Activated T-helper 2 cell treated with anti-CD3 and anti-CD28 coated beads, Interferon-gamma antibody, Interleukin-2, Interleukin-4, amounts not matched to agents 10 μg/mL and 5 μg/mL and 100 μg/mL, durations not matched to agents 14 hours and 24 hours and 36 hours (primary cell): ENCODE measurements at places on chromosomes 6 and 20. TPM values are rescaled to one million over a fixed set of nuclear protein-coding genes. Genes with fewer than 3 reads are reported as not detected.

The GUCA1A gene
- 0.16 and 0.18 TPM in 2 replicates for total RNA-seq

DNA sequence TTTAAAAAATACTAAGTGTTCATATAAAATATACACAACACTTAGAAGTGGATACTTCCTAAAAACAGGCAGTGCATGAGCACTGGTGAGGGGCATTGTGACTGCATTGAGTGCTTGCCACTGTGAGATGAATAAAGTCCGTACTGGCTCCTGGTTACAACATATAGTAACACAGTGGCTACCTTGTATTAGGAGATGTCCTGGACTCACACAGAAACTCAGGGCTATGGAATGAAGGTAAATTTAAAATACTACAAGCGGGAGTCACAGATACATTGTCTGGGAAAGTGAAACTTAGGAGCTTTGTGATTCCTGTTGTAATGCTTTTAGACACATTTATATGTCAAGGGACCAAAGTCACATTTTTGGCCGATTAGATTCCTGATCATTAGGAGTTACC, 36.5 kb upstream of the HLA-G start:
- H3K4me1 ChIP-seq: peaks cover 10% of the 10 kb centered on the region
- no peaks in the 10 kb centered on the region for H3K36me3 ChIP-seq
- no peak overlapping the region for H3K27ac ChIP-seq
- DNase-seq: no peak
- H3K4me3 ChIP-seq: peak overlapping the region; percentile 40

DNA sequence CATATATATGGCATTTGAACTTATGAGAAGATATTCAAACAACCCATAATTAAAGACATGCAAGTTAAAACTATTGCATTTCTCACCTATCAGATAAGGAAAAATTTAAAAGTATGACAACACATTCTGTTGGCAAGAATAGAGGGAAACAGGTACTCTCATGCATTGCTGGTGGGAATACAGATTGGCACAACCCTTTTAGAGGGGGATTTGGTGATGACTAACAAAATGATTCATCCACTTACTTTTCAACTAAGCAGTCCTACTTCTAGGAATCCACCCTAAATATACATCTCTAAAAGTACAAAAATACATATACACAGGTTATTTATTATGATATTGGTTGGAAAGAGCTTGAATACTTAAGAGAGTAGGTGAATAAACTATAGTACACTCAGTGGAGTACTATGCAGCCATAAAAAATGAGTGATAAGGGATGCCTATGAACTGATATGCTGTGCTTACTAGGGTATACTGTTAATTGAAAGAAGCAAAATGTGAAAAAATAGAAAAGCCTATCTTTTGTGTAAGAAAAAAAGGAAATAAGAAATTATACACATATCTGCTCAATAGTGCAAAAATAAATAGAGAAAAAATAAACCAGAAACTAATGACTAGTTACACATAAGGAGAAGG, 42.2 kb downstream of the ADAT2 start:
- H3K27me3 ChIP-seq: no peaks in the 10 kb centered on the region
- H3K4me1 ChIP-seq: no peaks in the 10 kb centered on the region
- no peak overlapping the region for H3K4me3 ChIP-seq
- H3K27ac ChIP-seq: no peak overlapping the region
- no peak for DNase-seq

DNA sequence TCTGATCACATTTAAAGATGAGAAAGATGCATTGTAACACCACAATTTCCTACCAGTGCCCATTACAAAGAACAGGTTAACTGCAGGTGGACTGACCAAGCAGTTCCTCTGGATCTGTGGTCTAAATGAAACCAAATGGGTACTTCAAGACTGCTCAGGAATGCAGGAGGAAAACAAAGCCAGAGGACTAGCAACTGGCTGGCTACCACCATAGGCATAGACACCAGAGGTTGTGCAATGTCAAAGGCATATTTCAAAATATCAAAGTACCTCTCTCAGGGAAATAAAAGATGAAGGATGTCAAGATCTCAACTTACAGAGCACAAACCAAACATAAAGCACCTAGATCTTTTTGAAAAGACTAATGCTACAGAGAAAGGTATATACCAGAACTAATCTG, 65.5 kb downstream of the GMDS start:
- H3K4me1 ChIP-seq: peaks cover 5% of the 10 kb centered on the region
- H3K36me3 ChIP-seq: peaks cover 5% of the 10 kb centered on the region
- DNase-seq: no peak
- peaks cover 14% of the 10 kb centered on the region for H3K27me3 ChIP-seq
- no peak overlapping the region for H3K4me3 ChIP-seq

DNA sequence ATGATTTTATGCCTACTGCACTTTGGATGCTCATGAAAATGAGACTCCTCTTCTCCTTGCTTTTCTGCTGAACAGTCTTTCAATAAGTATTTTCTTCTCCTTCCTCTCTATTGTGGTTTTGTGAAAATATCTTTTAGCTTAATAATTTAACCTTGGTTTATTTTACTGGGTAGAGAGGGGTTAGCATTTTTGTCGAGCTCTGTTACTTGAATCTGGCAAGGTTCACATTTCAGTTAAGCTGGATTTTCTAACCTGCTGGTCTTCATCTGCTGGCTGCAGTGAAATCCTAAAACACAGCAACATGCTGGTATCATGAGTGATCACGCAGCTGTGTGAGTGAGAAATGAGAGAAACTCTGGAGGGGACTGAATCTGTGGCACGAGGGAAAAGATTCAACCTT, 222.7 kb upstream of the NOX3 start:
- no peak for DNase-seq
- no peaks in the 10 kb centered on the region for H3K36me3 ChIP-seq
- no peak overlapping the region for H3K27ac ChIP-seq
- H3K4me1 ChIP-seq: no peaks in the 10 kb centered on the region
- H3K27me3 ChIP-seq: no peaks in the 10 kb centered on the region
- no peak overlapping the region for H3K4me3 ChIP-seq

DNA sequence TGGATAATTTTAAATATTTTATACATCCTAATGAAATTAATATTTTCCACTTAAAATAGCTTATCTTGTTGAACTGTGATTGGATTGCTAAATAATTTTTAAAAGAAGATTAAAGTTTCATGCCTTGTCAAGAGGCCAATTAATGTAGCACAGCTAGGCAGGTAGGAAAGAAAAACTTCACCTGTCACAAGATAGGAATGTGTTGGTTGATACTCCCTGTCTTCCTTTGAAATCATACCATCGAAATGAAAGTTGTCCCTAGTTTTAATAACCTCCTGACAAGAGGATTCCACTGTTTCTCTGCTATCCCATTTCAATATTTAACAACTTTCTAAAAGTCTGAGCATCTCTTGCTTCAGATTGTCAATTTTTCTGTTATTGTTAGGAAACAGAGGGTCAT, 80.8 kb downstream of the BMP6 start:
- H3K27ac ChIP-seq: no peak overlapping the region
- H3K4me1 ChIP-seq: peaks cover 3% of the 10 kb centered on the region
- no peaks in the 10 kb centered on the region for H3K36me3 ChIP-seq
- DNase-seq: no peak
- no peak overlapping the region for H3K4me3 ChIP-seq
